ENCODE measurements at places on chromosomes 16 and 17.
A peak's percentile ranks its signal among the peaks of the same experiment; 100 is the strongest.

DNA sequence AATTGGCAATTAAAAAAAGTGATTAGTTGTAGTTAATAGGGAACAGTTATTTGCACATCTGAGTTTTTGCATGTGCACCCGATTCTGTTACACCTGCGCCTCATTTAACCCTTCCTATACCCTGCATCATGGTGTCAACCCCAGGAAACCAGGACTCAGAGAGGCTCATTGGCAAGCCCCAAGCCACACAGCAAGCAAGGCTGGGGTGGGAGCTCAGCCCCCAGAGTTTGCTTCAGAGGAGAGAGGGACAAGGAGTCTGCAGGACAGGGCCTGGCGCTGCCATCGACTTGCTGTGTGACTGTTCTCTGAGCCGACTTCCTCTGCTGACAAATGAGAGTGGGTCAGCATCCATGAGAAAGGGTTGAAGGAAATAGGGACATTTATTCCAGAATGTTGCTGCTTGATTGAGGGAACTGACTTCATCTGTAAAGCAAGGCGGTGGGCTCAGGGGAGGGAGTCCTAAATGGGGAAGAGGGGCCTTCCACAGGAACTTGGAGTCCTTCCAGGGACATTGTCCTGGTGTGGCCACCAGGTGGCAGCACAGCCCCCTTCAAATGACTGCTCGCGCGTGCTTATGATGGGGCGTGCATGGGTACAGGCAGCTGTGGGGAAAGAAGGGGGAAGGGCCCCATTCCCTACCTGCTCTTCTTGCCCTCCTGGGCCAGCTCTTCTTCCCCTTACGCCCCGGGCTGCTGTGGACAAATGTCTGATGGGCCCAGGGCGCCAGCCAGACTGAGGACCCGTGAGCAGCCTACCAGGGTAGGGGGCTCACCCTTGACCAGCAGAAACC lies 51.6 kb downstream of the NT5M start:
- DNase-seq = peak; percentile 79

GRCh38 chr17:60102632-60103096 lies 23.9 kb upstream of the HEATR6 start:
- peak; percentile 51 for DNase-seq

- no peak for DNase-seq
Measured at GRCh38 chr17:44247876-44248736, 19.8 kb downstream of the SLC4A1 start.

DNA sequence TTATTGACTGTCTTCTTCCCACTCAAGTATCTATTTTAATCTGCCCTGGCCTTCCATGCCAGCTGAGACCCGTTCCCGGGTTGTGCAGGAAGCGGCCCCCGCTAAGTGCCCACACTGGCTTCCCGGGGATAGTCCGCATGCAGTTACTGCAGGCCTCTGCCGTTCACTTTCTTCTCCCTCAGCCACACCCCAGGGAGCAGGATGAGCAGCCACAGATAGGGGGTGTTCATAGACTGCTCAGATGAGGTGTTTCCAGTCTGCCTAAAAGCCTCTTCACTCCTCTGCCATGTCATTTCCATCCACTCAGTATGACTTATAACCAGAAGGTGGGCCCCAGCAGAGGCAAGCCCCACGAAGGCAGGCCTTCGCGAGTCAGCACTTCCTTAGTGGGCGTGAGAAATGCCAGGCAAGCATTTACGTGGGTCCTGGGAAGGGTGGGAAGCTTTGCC lies 7.7 kb downstream of the MED9 start:
- DNase-seq = peak; percentile 57

- no peak for DNase-seq
Measured at GRCh38 chr17:67855504-67856324, 30.4 kb downstream of the BPTF start.

GRCh38 chr17:55443904-55444303 lies 22.3 kb upstream of the MMD start:
- DNase-seq = no peak

Measured in activated naive CD8-positive, alpha-beta T cell treated with anti-CD3 and anti-CD28 coated beads, Interleukin-2, amount 50 U/mL, for 24 hours (primary cell).